ENCODE measurements at places on chromosomes 2 and 18.

DNA sequence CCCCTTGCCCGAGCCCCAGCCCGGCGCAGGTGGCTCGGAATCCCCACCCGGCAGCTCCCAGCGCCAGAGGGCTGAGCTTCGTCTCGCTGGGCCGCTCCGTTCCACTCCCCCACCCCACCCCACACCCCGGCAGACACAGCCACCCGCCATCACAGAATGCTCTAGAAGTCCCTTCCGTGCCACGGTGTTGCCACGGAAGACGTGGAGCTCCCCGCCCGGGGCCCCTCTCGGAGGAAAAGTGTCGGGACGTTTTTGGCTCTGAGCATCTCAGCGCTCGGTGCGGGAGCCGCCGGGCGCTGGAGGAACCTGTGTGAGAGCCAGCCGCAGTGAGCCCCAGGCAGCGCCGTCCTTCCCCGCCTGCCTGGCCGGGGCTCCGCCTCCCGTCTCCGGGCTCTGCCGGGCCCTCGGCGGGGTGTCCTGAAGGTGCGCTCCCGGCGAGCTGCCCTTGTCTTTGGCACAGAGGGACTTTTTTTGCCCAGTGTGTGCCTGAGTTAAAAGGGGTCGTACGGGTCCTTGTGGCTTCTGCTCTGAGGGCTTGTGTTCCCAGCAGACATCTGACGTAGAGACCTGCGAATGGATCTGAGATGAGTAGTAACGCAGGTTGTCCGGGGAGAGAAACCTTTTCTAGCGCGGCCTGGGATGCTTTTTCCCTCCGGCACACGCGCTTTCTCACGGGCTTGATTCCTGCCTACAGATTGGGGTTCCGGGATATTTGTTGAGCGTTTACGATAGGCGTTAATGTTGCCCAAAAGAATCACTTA lies 1.8 kb downstream of the ZCCHC2 start:
- peak; percentile 39 for DNase-seq

DNA sequence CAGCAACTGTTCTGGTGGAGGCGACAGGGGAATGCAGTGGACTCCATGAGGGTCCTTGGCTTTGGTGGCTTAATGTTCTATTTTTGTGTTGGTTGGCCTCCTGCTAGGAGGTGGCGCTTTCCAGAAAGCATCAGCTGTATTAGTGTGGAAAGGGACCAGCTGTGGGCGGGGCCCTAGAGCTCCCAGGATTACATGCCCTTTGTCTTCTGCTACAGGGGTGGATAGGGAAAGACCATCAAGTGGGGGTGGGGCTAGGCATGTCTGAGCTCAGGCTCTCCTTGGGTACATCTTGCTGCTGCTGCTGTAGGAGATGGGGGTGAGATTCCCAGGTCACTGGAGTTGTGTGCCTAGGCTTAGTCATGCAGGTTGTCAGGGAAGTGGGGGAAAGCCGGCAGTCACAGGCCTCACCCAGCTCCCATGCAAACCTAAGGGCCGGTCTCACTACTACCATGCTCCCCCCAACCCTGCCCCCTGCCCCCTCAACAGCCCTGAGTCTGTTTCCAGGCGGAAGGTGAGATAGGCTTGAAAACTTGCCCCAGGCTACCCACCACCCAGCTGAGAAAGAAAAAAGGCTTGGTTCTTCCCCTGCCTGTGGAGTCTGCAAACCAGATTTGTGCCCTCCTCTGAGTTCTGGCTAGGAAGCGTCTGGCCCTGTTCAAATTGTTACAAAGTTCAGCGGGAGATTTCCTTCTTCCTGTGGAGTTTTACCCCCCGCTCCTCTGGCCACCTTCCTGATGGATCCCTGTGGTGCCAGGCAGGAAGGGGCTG lies 141.3 kb upstream of the LYPD1 start:
- no peak for DNase-seq

DNA sequence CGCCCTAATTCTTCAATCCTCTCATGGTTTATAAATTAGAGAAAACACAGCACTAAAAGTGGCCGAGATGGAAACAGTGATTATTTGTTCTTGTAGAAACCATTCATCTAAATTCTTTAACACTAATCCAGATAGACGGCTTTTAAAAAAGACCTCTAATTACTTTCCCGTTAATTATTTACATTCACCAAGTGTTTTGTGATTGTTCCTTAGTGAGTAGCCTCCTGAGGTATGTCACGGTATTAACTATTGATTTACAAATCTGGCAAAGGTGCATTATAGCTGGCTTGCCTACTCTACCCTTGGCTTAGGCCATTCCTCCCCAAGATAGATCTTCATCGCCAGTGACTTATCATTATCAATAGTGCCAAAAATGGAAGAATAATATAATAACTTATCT lies 436.4 kb upstream of the ST6GAL2 start:
- DNase-seq: no peak

GRCh38 chr2:42192010-42192373 lies 22.8 kb downstream of the EML4 start:
- no peak for DNase-seq

DNA sequence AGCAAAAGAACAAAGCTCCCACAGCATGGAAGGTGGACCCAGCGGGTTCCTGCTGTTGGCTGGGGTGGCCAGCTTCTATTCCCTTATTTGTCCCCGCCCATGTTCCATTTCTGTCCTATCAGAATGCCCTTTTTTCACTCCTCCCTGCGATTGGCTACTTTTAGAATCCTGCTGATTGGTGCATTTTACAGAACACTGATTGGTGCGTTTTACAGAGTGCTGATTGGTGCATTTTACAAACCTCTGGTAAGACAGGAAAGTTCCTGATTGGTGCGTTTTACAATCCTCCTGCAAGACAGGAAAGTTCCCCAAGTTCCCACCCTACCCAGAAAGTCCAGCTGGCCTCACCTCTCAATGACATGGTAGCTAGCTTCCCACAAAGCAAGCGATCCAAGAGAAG lies 40.2 kb upstream of the UGP2 start:
- DNase-seq: no peak

- DNase-seq: no peak
Measured at GRCh38 chr18:40031435-40031834, 1923.6 kb upstream of the PIK3C3 start.

- no peak for DNase-seq
Measured at GRCh38 chr2:37920570-37920969, 4.5 kb upstream of the RMDN2 start.

DNA sequence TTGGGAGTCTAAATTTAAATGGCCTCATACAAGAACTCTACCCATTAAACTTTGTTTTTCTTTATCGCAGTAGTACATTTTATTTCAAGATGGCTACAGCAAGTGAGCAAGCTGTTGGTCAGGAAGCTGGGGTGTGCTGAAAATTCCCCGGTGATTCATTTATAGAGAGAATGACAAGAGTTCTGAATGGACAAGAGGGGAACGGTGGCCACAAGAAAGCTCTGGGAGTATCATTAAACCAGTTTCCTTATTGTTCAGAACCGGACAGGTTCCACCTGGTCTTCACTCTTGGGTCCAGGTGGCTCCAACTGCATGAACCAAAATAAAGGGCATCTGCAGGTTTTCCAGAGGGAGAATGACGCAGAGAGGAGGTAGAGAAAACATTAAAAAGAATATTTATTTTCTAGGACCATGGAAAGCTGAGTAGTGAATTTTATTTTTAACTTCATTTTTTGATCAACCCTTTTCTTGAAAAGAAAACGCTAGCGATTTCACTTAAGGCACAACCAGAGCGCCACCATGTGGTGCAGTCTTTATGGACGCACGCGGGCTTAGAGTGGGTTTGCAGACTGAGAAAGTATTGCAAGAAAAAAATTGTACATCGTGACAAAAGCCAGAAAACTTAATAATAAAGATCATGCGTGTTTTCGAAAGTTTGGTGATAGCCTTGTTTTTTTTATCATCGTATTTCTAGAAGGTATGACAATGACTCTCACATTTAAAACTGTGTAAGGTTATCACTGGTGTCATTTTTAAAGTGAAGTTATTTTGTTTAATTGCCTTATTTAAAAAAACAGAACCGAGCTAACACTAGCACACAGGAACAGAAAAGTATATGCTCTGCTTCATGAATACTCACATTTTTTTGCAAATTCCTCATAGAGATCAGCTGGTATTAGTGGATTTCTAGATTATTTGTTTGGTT lies 97.9 kb upstream of the NOL4 start:
- DNase-seq: no peak

DNA sequence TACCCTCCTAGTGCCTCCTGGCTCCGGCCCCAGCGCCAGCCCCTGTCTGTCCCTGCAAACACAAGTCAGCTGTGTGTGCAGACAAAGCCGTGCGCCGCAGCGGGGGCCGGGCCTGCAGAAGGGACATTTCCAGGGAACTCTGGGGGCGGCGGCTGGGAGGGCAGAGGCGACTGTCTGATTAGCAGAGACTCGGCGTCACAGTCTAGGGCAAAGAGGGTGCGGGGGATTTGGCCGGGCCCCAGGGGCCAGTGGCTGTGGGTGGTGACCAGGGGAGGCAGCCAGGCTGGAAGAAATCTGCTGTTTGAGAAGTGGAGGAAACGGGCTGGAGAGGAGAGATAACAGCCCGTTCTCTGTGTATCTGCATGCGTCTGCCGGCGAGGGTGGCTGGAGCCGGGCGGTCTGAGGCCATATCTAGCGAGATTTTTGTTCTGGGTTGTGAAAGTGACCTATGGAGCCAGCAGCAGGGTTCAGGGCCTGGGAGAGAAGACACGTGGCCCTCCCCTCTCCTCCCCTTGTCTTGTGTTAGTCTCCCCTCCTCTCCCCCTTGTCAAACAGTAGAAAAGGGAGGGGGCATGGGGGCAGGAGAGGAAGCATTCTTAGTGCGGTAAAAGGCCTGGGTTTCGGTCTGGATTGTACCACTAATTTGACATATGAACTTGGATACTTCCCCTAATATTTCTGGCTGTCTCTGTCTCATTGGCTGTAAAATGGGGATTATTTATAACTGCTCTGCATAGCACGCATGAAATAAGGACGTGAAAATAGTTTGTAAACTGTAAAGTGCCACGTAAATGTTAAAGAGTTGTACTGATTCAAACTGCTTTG lies 169.4 kb downstream of the SMAD7 start:
- DNase-seq: no peak

DNA sequence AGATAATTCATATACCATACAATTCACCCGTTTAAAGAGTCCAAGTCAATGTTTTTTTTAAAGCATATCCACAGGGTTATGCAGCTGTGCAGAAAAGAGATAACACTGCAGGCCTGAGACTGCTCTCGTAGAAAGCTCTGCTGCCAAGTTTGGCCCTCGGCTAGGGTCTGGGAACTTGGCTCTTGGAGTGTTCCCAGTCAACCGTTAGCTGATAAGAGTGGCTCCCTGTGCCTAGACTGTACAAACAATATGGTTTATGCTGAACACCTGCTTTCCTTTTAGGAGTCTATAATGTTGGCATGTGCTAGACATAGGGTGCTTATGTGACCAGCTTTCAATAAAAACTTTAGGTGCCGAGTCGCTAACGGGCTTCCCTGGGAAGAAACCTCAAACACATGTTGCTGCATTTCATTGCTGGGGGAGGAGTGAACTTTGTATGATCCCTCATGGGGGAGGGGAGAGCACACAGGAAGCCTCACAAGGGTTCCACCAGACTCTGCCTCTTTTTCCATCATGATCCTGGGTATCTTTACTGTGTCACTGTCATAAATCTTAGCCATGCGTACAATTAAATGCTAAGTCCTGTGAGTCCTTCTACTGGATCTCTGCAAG lies 34.7 kb downstream of the RFX8 start:
- no peak for DNase-seq

DNA sequence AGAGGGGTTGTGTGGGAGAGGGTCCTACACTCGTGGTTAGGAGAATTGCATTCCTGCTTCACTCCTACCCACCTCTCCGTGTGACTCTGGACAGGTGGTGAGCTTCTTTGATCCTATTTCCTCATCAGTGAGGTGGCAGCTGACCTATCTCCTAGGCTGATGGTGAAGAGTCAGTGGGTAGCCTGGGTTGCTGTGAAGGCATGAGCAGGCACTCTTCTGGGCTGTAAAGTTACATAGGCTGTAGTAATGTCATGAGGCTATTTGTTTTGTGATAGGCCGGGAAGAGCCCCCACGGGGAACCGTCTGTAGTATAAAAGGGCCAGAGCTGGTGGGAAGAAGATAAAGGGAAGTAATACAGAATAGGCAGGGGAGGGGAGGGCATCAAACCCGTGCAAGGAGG lies 83.8 kb downstream of the TMEM247 start:
- DNase-seq: no peak

GRCh38 chr2:201357221-201357620 lies at the start of gene FLACC1:
Gene FLACC1 (minus strand): TSS chr2:201357345. CDS start chr2:201351404, 5,941 bp downstream.
- DNase-seq: no peak

- DNase-seq: no peak
Measured at GRCh38 chr2:128497461-128497860, 178.8 kb upstream of the HS6ST1 start.

GRCh38 chr2:60707750-60708371 lies 48.2 kb upstream of the PAPOLG start:
- no peak for DNase-seq

DNA sequence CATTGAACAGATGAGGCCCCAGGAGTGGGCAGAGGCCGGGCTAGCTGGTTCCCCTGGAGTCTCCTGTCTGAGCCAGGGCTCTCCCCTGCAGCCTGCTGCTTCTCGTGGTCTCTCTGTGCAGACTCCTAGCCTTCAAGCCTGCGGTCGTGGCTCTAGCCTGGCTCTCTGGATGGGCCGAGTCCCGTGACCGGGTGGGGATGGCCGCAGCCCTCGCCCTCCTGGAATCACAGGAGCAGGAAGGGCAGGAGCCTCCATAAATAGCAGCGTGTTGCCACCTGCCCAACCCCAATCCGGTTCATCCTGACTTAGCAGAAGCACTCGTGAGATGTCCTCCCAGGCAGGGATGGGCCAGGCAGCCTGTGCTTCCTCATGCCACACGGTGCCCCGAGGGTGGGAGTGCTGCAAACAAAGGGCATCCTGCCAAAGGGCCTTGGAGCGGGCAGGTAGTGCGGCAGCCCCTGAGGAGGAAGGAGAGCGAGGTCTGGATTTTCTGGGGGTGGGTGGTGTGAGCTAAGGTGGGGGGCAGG lies 43.9 kb downstream of the FOSL2 start:
- DNase-seq: no peak

DNA sequence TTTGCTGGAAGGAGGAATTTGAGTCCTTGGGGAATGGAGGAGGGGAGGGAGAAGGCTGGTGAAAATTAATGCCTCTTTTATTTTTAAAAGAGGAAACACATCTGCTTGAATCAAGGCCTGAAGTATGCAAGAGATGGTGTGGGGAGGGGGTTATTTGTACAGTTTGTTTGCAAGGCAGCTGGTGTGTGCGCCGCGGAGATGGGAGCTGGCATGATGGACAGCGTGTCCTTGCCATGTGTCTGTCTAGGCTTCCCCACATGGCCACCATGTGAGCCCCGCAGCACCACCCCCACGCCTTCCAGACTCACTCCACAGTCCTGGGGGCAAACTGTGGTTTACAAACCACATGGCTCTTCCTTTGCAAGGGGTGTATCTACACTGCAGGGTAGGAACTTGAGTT lies 154.8 kb upstream of the APCDD1 start:
- DNase-seq: no peak

DNA sequence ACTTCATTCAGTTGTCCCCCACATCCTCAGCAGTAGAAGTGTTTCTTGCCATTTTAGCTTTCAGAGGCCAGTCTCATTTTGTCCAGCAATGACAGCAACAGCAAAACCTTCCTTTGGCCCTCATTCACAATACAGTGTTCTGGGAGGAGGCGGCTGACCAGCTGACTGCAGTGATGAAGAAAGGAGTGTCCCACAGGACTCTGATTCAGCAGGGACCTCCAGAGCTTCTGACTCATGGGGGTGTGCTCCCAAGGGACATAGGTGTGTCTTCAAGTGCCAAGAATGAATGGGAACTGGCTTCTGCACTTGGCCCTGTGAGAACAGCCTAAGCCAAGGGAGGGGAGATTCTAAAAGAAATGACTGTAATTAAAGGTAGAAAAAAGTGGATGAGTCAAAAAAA lies 147.0 kb upstream of the PELI1 start:
- no peak for DNase-seq

GRCh38 chr18:8462651-8463185 lies 146.5 kb upstream of the RAB12 start:
- no peak for DNase-seq
